ENCODE measurements at places on chromosomes 2 and 18.

- no peak for DNase-seq
Measured at GRCh38 chr18:50802141-50802540, 17.7 kb downstream of the MRO start.

- DNase-seq: no peak
Measured at GRCh38 chr18:79186649-79187048, 117.5 kb downstream of the ATP9B start.

- DNase-seq: no peak
Measured at GRCh38 chr2:82968358-82968757, 1490.7 kb downstream of the SUCLG1 start.

GRCh38 chr2:7027956-7028655 is 110.9 kb downstream of the RNF144A start:
- no peak for DNase-seq

- no peak for DNase-seq
Measured at GRCh38 chr2:214604861-214605260, 194.0 kb downstream of the VWC2L start.

- no peak for DNase-seq
Measured at GRCh38 chr2:3192920-3193319, 184.7 kb downstream of the EIPR1 start.

GRCh38 chr2:174038462-174038861 is 73.3 kb upstream of the SP3 start:
- no peak for DNase-seq

GRCh38 chr2:107988108-107988507 is 1.8 kb downstream of the SLC5A7 start:
- no peak for DNase-seq

GRCh38 chr2:234764372-234764771 is 187.4 kb upstream of the SH3BP4 start:
- DNase-seq: no peak

DNA sequence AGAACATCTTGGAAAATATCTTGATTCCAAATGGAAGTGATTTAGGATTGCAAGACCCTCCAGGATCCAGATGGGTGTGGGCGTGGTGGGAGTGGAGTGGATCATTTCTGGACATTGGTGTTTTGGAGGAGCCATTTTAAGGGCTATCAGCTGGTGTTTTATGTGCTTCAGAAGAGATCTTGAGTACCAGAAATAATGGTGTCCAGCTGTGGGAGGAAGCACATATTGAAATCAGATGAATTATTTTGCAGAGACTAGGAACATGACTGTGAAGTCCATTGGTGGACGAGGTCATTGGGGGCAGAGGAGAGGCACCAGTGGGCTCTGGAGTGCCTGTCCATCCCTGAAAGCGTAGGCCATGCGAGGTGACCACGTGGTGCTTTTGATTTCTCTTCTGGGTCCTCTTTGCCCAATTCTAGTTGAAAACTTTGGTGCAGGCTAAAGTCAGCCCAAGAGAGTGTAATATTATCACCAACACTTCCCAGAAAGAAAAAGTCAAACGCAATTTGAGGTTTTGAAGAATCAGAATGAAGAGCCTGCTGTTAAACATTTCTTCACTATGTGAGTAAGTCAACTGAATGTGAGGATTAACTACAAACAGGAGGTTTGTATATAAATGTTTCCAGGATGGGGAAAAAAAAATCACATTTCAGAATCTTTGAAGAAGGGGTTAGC is 31.6 kb downstream of the RNF144A start:
- no peak for DNase-seq

DNA sequence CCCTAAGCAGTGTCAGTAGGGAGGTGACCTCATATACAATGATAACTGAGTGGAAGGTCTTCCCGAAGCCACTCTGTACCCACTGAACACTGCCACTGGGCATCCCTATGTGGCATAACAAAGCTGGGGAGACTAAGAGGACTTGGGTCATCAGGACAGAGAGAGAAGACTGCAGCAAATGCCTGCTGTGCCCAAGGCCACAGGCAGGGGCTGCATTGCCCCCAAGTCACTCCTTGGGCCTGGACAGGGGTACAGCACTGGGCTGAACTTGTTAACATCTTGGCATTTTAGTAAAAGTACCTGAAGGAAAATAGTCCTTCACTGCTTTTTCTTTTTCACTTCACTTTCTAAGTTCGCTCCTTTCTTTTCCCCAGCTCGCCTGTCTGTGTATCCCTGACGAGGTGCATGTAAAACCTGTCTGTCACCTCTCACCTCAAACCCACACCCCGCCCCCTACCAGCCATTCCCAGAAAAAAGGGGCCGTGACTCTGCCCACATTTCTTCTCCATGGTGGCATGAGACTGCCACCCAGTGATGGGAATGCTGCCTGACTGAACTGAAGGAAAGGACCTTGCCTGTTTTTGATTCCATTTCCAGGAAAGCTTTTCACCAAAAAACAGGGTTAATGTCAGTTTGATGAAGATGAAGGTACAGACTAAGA is 62.9 kb downstream of the MTHFD2 start:
- DNase-seq: no peak

DNA sequence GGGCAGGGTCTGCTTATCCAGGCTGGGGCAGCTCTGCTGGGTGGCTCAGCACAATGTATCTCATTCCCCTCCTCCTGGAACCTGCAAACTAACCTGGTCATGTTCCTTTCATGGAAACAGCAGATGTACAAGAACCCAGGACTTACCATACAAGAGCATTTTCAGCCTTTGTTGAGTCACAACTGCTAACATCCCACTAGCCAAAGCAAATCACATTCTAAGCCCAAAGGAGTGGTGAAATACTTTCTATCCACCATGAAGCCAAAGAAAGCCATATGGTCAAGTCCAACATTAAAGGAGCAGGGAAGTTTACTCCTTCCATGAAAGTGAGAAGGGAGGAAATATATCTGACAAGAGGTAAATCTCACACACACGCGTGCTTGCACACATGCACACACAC is 163.0 kb downstream of the IRS1 start:
- no peak for DNase-seq

Data from left renal pelvis (tissue), 4 donors.